Mesangial cell (primary cell): ENCODE measurements at places on chromosomes 1 and 21. TPM values are rescaled to one million over a fixed set of nuclear protein-coding genes. Genes with fewer than 3 reads are reported as not detected.

PAQR6 gene
- total RNA-seq = 0.49 and 1.0 TPM in 2 replicates

LYPD8 gene
- not detected in 2 replicates for total RNA-seq

LCE1F gene
- total RNA-seq = not detected in 2 replicates

SPRR3 gene
- not detected in 2 replicates for total RNA-seq

SYT2 gene
- total RNA-seq = under 0.01 TPM in 1 of 2 replicates, not detected in the other

UBE4B gene
- 30.6 and 35.7 TPM in 2 replicates for total RNA-seq

ACTN2 gene
- under 0.01 TPM in 2 replicates for total RNA-seq

MARK1 gene
- 3.3 and 3.7 TPM in 2 replicates for total RNA-seq

CSDE1 gene
- 320 and 424 TPM in 2 replicates for total RNA-seq

MCOLN2 gene
- total RNA-seq = 0.49 and 1.3 TPM in 2 replicates

RGS8 gene
- total RNA-seq = not detected in 2 replicates

TCP10L gene
- under 0.01 TPM in 1 of 2 replicates, not detected in the other for total RNA-seq

TMPRSS15 gene
- total RNA-seq = not detected in 2 replicates

ASTN1 gene
- total RNA-seq = 0.38 TPM in 1 of 2 replicates, not detected in the other

LRRC71 gene
- total RNA-seq = not detected in 2 replicates

DTL gene
- total RNA-seq = 3.0 and 19.4 TPM in 2 replicates
